Right cardiac atrium (tissue), 5 donors: ENCODE measurements at places on chromosomes 11 and 22. TPM values are rescaled to one million over a fixed set of nuclear protein-coding genes. Genes with fewer than 3 reads are reported as not detected.

DNAJB7 gene
- total RNA-seq: not detected

GRM5 gene
- not detected for total RNA-seq

MS4A4A gene
- total RNA-seq: 12.6 TPM

MAPK8IP2 gene
- 0.39 TPM for total RNA-seq

SEC14L2 gene
- total RNA-seq: 2.0 TPM

SERPING1 gene
- 216 TPM for total RNA-seq

CASP12 gene
- 0.25 TPM for total RNA-seq

ZNF202 gene
- 5.9 TPM for total RNA-seq

GGT5 gene
- total RNA-seq: 61.0 TPM

DMC1 gene
- total RNA-seq: 1.6 TPM

ZP1 gene
- total RNA-seq: not detected

GRCh38 chr22:43012390-43012789 is 2.6 kb downstream of the PACSIN2 start:
- DNase-seq: no peak

DNA sequence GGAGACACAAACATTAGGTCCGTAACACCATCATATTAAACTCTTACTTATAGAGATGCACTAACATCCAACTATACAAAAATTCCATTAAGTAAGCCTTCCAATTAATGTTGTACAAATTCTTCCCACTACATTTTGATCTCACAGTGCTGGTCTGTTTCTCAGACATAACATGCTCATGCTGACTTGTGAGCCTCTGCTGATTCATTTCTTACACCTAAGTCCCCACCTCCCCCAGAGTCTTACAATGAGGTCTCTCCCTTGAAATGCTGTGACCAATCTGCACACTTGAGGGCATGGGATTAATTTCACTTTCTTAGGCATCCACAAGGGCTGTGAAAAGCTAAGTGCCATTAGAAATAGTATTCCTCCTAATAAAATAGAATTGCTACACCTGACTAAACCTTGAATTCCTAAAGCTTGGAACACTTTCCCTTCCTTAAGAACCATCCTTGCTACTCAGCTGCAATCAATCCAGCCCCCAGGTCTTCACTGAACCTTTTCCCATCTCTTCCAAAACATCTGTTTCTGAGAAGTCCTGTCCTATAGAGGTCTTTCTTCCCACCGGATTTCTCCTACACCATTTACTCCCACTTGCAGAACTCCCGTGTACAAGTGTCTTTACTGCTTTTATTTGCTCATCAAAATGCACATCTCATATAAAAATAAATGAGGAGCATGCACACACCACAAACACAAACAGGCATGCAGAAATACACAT is 2.0 kb downstream of the HBG1 start:
- no peak for DNase-seq

GRCh38 chr11:114401311-114401710 is 845 bp downstream of the RBM7 start:
- DNase-seq: no peak

DNA sequence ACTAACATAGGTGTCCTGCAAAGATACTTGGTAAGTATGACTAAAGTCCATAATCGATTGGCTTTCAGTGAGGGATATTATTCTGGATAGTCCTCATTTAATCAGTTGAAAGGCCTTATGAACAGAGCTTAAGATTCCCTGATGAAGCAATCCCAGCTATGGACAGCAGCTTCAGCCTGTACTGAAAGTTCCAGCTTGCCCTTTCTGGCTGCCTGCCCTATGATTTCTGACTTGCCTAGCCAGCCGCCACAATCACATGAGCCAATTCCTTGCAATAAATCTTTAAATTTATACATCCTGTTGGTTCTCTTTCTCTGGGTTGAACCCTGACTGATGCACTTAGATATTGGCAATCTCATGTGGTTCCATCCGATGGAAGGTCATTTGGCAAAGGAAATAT is 759.0 kb upstream of the API5 start:
- peak; percentile 52 for DNase-seq

DNA sequence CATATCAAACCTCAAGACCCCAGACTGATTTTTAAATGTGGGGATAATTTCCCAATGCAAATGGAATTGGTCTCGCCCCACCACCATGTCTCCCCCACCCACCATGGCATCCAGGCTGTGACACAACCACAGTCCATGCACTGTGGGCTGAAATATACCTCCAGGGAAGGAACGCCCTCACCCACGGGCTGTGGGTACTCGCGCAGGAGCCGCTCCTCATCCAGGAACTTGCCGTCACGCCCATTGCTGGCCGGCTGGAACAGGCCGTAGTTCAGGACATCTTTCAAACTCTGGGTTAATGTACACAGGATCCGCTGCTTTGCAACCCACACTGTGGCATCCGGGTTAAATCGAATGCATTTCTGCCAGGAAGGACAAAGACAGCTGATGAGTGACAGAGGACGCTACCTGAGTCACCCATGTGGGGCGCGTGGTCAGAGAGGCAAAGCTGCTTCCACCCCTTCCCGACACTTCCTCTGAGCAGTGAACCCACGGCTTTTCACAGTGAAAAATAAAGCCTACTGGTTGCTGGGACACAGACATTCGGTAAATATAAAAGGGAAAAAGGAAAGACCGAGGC is 133.6 kb downstream of the SHANK2 start:
- no peak for DNase-seq

GRCh38 chr11:118691926-118692830 is 12.7 kb upstream of the TREH start:
- no peak for DNase-seq

DNA sequence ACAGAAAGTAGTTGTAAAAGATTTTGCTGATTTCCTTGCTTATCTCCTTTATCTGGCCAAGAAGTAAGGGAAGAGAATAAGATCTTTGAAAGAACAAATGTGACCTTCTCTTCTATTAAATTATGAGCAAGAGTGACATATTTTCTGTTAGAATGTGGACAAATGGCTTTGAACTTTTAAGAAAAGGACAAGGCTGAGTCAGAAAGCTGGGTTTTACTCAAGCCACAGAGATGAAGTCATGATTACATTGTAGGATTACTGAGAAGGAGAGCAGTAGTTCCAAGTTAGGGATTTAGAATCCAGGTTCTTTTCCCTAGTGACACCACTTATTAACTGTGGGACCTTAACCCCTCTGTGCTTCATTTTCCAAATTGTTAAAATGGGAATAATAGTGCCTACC is 13.5 kb downstream of the CCDC90B start:
- DNase-seq: no peak

DNA sequence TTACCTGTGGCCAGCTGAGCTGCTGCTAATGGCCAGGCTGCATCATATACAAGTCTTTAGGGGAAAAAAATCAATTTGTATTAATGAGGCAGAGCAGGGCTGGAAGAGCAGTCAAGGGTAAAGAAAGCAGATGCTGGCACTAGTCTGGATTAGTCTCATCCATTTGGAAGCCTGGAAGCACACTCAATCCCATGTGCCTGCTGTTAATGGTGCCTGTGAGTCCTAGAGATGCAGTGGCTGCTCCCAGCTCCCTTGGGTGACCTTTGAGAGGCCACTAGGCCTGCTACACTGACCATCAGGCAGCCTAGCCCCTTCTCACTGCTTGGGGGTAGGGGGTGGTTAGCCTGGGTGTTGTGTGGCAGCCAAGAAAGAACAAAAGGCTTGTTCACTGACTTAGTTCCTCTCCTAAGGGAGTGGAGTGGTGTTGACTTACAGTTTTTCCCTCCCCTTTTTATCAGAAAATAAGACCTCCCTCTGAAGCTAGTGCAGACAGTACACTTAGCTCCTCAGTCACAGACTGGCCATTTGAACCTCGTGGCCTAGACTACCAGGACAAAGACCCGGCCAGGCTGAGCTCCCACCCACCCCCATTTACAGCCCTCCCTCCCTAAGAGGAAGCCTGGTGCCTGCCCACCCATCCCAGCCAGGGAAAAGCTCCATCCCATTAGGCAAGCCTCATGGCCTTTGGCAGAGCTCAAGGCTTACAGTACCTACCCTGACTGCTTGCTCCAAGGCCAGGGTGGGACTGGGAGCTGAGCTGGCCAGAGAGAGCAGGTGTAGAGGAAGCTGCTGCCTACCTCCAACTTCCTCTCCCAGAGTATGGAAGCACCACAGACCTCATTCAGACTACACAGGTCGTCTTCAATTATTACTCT is 7.8 kb downstream of the PIK3IP1 start:
- DNase-seq: no peak

- DNase-seq: peak; percentile 91
Observed at GRCh38 chr11:2428322-2428795, 16.0 kb downstream of the TRPM5 start.

GRCh38 chr22:35589071-35589755 is 27.9 kb downstream of the MB start:
- DNase-seq: no peak

GRCh38 chr11:115931548-115932083 is 427.4 kb upstream of the CADM1 start:
- DNase-seq: no peak

GRCh38 chr11:15473954-15474837 is 359.5 kb downstream of the INSC start:
- no peak for DNase-seq

DNA sequence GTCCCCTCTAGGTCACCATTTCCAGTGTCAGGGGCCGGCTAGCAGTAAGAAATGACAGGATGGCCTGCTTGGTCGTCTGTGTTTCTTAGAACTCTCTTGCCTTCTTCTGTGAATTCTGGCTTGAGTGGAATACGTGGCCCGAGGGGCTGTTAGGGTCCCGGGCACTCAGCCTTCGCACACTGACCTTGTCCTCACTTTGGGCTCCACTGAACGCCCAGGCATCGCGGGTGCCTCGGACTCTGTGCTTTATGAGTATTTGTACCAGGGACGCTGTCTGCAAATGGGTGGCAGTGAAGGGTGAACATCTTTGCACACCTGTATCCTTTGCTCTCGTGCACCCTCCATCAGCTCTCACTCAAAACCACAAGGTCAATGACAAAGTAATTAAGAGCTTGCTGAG is 123.4 kb upstream of the ANO1 start:
- no peak for DNase-seq

DNA sequence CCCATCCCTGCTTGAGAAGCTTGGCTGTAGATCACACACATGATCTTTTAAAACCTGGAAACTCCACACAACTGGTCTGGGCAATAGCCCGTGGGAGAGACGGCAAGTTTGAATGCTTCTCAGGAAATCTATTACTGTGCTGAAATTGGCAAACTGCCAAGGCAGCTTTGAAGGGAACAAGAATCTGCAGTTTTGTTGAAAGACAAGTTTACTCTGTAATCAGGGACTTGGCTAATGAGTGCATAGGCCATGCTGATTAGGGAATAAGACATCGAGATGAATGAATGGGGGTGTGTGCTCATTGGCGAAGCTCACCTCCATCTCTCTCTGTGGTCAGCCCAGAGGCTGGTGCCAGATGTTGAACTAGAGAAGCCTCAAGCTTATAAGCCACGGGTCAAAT is 218.8 kb downstream of the HIPK3 start:
- DNase-seq: no peak

- no peak for DNase-seq
Observed at GRCh38 chr11:22331771-22332170, 6.4 kb upstream of the SLC17A6 start.

GRCh38 chr11:2772544-2773031 is 72.8 kb upstream of the KCNQ1OT1 start:
- DNase-seq: no peak

GRCh38 chr22:37933711-37934376 is 19.6 kb downstream of the C22orf23 start:
- DNase-seq: peak; percentile 96

DNA sequence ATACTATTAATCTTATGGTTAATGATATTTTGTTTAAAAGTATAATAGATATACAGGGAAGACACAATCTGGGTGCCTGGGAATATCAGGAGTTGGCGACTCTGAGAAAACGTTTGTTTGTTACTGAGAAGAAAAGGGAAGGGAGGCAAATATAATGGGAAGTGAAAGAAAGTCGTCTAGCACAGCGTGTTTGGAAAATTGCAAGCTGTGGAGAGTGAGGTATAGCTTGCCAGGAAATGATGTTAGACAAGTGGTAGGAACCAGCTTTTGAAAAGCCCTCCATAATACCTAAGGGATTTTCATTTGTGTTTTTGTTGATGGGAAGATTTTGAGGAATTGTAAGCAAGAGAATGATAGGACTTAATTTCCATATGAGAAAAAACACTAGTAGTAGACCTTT is 322.2 kb downstream of the LUZP2 start:
- DNase-seq: no peak

- DNase-seq: no peak
Observed at GRCh38 chr11:60265373-60266214, 14.9 kb upstream of the MS4A4A start.

DNA sequence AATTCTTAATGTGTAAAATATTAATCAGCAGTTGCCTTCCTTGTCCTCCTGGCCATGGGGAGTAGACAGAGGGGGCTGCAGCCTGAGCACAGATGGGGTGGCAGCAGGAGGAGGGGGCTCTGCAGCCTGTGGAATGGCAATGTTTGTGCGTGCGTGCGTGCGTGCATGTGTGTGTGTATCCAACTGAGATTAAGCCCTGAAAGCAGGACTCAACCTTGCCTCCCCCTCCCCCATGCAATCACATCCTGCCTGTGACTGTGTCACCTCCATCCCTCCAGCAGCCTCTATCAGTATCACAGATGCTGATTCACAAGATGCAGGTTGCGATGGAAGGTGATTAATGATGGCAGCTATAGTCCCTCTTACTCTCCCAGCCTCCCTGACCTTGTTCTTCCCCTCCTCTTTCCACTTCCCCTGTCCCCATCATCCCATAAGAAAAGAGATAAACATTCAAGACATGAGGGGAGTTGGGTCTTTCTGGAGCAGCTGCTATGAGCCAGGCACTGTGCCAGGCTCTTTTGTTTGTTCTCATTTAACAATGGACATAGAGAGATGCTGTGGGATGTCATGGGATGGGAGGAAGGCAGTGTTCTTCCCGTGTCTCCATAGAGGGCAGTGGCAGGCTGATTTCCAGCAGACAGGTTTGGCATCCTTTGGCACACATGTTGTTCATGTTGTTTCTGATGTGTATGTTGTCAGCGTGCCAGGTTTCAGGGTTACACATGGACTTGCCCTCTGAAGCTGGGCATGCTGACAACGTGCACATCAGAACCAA is 43.8 kb upstream of the NECTIN1 start:
- no peak for DNase-seq

- DNase-seq: no peak
Observed at GRCh38 chr22:25702571-25703167, 39.3 kb upstream of the MYO18B start.

DNA sequence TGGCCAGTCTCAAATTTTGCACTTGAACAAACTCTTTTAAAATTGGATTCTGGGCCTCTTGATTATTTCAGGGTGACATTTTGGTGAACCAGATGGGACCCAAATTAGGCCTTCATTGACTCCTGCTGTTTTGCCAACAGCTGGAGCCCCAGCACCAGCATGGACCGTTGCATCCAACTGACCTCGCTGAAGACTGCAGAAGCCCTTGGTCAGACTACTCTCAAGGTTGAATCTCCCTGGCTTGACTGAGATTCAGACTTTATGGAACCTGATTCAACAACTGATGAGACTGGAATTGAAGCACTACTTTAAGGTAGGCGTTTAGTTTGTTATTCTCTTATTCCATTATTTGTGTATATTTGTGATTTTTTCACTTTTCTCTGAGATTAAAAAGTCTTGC is 41.7 kb downstream of the NARS2 start:
- DNase-seq: no peak
